ENCODE measurements at places on chromosomes 6 and 20. TPM values are rescaled to one million over a fixed set of nuclear protein-coding genes. Genes with fewer than 3 reads are reported as not detected.

- no peak for DNase-seq
Observed at GRCh38 chr6:100283285-100283684, 181.4 kb downstream of the SIM1 start.

- no peak for DNase-seq
Observed at GRCh38 chr6:131042664-131043063, 20.4 kb downstream of the EPB41L2 start.

GRCh38 chr20:41264819-41265218 is 52.7 kb downstream of the ZHX3 start:
- no peak for DNase-seq

DNA sequence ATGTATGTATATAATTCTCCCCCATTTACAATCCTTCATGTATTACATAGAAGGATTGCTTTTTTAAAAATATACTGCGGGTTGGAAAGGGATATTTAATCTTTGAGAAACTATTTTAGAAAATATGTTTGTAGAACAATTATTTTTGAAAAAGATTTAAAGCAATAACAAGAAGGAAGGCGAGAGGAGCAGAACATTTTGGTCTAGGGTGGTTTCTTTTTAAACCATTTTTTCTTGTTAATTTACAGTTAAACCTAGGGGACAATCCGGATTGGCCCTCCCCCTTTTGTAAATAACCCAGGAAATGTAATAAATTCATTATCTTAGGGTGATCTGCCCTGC is 3.6 kb downstream of the FOXC1 start:
- no peak for DNase-seq

The LAMA5 gene
- total RNA-seq: 89.7 TPM

The OVOL2 gene
- total RNA-seq: not detected

The POU5F1 gene
- total RNA-seq: 0.83 TPM

The TRIM15 gene
- not detected for total RNA-seq
